ENCODE measurements at places on chromosomes 5 and 9.

DNA sequence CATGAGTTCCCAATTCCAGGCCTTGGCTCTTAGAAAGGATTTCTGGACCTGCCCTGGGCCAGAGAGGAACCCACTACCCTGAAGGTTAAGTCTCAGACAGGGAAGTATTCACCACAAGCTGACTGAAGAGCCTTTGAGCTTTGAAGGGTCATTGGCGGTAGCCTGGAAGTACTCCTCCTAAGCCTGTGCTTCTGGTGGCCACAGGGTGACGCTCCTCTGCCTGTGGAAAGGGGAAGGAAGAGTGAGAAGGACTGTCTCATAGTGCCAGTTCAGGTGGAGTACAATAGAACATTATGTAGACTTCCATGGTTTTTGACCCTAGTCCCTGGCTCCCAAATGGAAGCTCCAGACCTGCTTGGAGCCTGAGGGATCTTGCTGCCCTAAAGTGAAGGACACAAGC is 1233.2 kb upstream of the CDH6 start:
- DNase-seq = no peak

GRCh38 chr9:22537721-22538120 is 91.1 kb downstream of the DMRTA1 start:
- no peak for DNase-seq

DNA sequence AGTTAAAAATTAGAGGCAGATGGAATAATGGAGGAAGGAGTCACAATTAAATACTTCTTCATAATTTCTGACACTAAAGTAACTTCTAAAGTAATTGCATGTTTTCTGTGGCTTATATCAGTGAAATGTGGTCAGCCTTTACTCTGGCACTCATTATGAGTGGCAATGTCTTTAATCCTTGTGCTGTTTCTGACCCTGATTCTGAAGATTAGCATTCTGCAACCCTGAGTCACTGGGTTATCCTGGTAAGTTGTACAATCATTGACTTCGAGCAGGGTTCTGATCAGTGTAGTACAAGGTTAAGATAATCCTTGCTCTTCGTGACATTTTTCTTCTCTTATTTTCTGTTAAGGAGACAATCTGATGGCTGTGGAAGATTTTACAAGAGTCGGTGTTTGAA is 379.4 kb upstream of the RORB start:
- no peak for DNase-seq

DNA sequence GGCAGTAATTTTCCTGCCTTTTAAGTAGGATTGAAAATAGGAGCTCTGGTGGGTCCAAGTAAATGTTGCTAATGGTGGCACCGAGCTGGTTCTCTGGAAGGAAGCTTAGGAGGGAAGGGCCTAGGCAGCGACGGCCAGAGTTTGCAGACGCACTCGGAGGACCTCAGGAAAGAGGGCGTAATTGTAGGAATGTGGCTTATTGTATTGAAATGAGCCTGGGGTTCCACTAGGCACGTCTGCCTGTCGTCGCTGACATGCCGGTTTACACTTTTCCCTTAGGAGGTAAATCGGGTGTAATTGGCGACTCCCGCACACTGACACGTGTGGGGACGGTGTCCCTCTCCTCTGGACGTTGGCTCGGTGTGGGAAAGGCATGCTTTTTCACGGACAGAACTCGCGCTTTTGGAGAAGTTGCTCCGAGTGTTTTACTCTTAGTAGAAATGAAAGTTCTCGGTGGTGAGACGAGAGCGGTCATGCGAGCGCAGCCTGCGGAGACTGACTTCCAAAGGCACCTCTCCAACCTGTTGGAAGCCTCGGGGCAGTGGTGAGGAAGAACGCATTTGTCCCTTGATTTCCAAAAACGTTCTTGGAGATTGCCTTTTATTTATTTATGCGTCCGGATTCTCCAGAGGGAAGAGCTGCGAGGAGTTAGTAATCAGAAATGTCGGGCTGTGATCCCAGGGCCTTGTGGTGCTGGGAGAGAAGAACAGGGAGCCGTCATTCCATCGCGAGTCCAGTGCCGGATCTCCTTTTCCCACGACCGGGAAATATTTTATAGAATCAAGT is 1.3 kb downstream of the NR4A3 start:
- DNase-seq = no peak

DNA sequence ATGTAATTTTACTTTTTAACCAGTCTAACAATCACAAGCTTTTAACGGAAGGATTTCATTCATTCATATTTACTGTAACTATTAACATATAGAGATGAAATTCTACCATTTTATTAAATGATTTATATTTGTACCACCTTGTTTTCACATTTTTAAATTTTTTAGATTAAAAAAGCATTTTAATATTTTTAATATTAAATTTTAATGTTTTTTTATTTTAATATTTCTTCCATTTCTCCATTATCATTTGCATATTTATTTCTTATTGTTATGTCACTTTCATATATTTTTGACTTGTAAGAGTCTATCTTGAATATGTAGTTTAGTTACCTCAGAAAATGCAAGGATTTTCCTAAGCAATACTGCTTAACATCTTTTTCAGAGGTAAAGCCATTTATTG is 1034.0 kb upstream of the PTPRD start:
- no peak for DNase-seq

DNA sequence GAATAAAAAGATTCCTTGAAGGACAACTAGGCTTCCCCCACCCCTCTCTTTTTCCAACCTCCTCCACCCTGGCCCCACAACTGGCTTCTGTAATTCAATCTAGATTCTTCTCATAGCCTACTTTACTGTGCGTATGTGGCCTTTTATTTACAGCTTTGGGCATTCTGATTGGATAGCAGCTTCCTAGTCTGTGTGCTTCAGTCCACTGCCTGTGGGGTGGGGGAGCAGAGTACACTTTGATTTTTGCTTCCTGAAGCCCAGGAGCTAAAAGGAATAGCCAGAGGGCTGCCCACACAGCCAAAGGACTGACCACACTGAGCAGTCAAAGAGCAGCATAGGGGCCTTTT is 30.4 kb downstream of the RUSC2 start:
- DNase-seq = no peak

DNA sequence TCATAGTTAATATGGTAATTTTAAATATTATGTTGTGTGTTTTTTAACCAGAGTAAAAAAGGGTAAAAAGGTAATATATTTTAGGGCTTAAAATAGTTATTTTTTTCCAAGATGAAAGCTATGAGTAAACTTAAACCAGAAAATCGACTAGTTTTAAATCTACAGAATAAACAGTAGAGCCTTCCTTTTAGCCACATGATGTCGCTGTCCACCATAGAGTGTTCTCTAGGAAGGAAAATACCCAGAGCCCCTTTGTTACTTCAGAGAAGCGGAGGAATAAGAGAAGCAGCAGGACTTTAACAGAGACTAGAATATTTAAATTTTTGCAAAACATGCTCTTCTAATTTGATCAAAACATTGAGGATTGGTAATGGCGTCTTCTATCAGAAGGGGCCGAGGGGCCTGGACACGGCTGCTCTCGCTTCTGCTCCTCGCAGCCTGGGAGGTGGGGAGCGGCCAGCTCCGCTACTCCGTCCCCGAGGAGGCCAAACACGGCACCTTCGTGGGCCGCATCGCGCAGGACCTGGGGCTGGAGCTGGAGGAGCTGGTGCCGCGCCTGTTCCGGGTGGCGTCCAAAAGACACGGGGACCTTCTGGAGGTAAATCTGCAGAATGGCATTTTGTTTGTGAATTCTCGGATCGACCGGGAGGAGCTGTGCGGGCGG is at the start of gene PCDHA2:
Gene PCDHA2, plus strand, starts transcription at position 258 of the 664 bp plus-strand sequence.
- DNase-seq = no peak

- DNase-seq = no peak
Measured at GRCh38 chr5:135743705-135744411, 90.6 kb upstream of the SLC25A48 start.

DNA sequence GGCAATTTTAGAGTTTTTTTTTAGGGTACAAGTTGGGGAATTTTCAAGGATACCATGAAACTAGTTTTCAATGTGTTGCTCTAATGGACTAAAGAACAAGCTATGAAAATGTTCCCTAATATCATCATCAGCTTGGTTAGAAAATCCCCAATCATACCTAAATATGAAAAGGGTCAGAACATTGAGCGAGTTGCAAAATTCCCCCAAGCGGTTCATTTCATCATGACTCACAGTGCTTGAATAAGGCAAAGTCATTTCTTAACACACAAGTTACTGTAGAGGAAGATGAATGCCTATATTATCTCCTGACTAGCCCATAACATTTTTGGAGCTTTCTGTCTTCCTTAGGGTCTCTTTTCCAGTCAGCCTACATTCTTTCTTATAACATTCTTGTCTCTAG is 62.7 kb downstream of the ST8SIA4 start:
- no peak for DNase-seq

- DNase-seq = no peak
Measured at GRCh38 chr9:19660019-19660418, 128.8 kb downstream of the SLC24A2 start.

DNA sequence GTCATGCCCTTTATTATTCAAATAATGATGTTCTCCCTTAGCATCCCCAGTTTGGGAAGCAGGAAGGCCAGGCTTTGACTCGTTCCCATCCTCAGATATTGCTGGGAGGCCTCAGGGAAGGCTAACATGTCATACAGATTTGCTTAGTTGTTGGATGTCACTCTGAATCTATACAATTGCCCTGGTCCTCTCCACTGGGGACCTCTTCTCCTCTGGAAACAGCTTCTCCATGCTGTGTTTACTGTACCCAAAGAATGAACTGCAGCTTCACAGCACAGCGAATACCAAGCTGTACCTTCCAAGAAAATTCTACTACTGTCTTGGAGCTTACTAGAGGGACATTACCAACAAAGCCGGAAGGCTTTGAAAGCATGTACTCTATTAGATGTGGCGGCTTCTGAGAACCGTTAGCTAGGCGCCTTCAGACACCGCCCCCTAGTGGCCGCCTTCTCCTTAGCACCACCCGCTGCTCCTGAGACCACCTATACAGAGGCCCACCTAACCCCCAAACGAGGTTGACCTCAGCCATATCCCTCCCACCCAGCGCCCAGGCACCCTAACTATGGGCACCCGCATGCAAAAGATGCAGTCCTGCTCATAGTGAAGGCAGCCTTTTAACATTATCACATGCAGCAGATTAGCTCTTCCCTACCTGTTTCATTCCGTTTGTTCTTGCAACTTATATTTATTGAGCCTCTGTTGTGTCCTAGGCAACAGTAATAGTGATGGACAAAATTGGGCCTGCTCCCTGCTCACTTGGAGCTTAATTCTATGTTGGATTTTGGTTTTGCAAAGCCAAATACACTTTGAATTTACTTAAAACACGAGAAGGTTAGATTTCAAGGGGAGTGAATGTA is 34.9 kb upstream of the FOXI1 start:
- no peak for DNase-seq

GRCh38 chr9:115326461-115326860 is 208.5 kb upstream of the TNC start:
- no peak for DNase-seq

DNA sequence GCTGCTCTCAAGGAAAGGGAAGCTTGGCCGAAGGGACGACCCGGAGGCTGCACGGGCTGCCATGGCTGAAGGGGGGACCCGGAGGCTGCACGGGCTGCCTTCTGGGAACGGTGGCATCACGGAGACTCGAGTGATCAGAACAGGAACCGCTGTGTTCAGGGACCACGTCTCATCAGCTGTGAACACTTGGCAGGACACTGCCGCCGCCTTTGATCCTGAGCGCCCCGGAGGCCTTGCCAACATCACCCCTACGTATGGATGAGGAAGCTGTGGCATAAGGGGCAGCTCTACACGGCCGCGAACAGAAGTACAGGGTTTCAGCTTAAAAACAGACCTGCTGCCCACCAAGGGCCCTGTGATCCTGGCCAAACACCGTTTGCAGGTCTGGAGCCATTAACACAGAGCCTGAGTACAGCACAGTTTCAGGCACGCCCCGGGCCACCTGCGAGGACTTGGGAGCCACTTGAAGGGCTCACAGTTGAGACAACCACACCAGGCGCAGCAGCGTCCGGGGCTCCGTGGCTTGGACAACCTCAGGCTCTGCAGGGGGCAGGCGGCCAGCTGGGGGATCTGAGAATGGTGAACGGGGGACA is 23.9 kb upstream of the TERT start:
- no peak for DNase-seq

- no peak for DNase-seq
Measured at GRCh38 chr9:6433410-6433809, 20.4 kb downstream of the UHRF2 start.

DNA sequence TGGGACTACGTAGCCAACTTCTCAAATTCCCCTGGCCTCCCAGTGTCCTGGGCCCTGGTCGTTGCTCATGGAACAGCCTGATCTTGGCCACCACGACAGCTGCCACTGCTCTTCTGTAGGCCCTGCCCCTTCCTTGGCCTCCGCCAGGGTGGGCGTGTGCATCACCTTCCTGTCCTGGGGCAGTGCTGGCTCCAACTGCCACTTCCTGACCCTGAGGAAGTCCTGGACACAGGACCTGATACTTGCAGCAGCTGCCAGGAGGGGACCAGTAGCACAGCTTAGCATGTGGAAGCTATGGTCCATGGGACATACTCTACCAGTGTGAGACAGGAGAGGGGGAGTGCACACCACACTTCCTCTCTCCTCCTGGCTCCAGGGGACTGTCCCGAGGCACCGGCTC is 145.2 kb downstream of the TENT4A start:
- no peak for DNase-seq

GRCh38 chr5:83553000-83553486 is 81.5 kb downstream of the VCAN start:
- DNase-seq = no peak

DNA sequence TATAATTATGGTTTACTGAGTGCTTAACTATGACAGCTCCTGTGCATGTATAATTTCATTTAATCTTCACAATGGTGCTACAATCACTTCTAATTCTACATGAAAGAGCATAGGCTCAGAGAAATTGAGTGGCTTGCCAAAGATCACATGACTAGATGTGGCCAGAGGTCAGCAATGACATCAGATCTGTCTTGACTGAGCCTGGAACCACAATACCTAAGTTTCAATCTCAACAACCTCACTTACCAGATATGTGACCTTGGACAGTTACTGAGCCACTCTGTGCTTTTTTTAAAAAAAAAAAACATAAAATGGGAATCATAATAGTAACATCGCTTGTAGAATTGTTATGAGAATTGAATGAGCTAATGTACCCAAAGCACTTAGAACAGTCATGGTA is 130.7 kb downstream of the TRIM32 start:
- DNase-seq = no peak

- no peak for DNase-seq
Measured at GRCh38 chr9:128159522-128159783, 612 bp upstream of the BBLN start.

DNA sequence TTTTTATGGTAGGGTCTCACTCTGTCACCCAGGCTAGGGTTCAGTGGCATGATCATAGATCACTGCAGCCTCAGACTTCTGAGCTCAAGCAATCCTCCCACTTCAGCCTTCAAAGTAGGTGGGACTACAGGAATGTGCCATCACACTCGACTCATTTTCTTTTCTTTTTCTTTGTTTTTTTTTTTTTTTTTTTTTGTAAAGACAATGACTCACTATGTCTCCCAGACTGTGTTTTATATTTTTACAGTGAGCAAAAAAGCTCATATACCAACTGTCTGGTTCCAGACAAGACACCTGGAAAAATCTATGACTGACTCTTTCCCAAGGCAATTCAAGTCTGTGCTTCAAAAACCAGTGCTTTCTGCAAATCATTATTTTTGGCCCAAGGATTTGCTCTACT is 10.8 kb upstream of the FOXD1 start:
- no peak for DNase-seq
